ENCODE measurements at places on chromosomes 6 and 20.
A peak's percentile ranks its signal among the peaks of the same experiment; 100 is the strongest.

DNA sequence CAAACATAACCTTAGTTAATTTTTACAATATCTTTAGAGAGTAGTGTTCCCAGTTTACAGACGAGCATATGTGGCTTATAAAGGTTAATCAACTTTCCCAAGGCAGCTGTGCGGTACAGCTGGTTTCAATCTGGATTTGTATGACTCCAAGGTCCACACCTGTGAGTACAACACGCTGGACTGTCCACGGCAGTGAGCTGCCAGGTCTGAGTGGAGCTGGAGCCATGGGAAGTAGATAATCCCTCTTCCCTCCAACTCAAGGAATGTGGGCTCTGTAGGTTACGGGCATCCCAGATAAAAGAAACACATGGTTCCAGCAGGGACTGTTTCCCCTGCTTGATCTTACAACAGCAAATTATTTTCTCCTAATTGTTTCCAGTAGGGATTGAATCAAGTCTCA is 102.2 kb downstream of the SOD2 start:
- DNase-seq, result no peak

- peak; percentile 36 for DNase-seq
These were observed 24.4 kb downstream of the PLCB1 start for GRCh38 chr20:8156235-8157079.

DNA sequence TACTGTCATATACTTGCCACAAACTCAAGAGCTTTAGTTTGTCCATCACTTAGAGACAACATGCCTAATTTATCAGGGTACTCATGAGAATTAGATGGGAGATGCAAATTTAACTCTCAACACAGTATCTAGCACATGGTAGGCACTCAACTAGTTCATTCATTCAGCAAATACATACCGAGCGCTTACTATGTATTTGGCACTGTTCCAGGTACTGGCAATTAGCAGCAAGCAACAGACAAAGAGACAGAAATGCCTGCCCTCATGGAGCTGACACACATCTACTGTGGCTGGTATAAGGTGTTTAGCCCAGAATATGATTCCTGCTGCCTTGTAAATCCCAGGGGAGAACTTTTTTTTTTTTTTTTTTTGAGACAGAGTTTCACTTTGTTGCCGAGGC is 4.8 kb downstream of the MICAL1 start:
- DNase-seq, result no peak

- no peak for DNase-seq
These were observed 12.9 kb upstream of the EFCAB8 start for GRCh38 chr20:32845786-32846185.

DNA sequence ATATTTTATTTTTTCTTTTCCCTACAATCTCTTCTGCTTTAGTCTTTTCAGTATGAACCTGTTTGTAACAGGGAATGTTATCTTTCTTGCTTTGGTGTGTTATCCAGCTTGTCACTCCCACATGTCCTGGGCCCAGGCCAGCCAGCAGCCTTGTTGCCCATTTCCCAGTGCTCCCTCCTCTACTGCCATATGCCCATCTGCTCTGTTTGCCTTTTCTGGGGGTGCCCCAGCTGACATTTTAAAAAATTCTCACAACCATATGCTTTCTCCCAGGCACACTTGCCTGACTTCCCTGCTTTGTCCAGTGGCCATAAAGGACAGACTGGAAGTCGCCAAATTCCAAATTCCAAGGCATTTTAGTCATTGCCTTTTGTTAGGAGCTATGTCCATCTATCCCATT is 23.6 kb upstream of the LMBRD1 start:
- DNase-seq, result no peak

GRCh38 chr6:116286773-116287358 is 7.1 kb upstream of the TSPYL1 start:
- DNase-seq, result peak; percentile 4

DNA sequence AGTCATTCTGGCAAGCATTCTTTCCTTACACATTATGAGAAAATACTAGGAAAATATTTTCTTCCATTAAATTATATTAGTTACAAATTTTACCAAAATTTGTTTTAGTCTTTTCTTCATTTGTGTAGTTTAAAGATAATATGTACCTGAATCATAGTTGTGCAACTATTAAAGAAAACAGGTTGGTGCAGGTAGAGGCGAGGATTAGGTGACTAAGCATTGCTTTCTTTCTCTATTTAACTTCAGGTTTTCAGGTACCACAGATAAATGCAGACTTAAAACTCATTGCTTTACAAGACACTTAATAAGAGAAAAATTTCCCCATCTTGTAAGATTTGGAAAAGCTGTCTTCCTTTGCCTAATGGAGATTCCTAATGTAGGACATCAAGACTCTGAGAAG is 1175.5 kb upstream of the ADGRB3 start:
- DNase-seq, result no peak

DNA sequence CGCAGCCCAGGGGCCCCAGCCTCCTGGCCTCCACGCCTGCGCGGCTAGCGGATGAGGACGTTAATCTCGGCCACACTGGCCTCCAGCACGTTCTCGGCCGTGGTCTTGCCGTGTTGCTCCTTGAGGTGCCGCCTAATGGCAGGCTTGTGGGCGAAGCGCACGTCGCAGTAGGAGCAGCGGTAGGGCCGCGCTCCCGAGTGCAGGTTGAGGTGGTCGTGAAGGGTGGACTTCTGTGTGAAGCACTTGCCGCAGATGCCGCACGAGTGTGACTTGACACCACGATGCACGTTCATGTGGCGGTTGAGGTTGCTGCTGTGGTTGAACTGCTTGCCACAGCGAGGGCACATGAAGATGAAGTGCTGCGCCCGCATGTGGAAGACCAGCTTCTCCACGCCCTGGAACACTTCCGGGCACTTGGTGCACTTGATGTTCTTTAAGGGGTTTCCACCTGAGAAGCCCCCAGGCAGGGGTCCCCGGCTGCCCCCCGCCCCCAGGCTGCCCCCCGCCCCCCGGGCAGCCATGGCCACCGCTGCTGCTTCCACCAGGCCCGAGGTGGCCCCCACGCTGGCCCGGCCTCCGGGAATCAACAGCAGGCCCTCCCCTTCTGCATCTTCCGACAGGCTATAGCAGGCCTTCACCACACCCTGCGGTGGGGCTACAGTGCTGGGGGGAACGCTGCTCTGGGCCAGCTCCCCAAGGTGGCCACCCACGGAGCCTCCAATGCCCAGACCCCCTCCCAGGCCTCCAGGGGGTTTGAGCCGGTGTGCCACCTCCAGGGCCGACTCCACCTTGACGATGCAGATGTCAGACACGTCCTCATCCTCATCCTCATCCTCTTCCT is 1.8 kb downstream of the ZBTB12 start:
- DNase-seq, result no peak

DNA sequence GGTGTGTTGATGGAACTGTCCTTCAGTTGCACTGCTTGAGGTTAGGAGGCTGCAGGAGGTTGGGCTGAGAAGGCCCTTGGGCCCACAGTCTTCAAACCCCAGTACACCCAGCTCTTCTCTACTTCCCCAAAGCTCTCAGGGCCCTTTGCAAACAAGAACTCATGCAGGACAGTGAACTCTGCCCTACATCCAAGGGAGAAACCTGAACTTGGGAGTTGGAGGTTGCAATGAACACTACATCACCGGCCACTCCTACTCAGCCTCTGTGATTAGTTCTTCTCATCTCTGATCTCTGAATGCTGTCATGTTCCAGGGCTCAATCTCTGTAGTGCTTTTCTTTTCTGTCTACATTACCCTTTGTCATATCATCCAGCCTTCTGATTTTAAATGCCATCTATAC is 148.5 kb upstream of the PDE7B start:
- no peak for DNase-seq

- DNase-seq, result peak; percentile 54
These were observed 577 bp downstream of the SASH1 start for GRCh38 chr6:148343047-148343782.

- DNase-seq, result no peak
These were observed 1.1 kb downstream of the ATP5F1E start for GRCh38 chr20:59030911-59031563.

- DNase-seq, result no peak
These were observed 225.3 kb downstream of the KHDC1L start for GRCh38 chr6:72999995-73000394.

GRCh38 chr6:76381612-76382011 is 309.1 kb upstream of the IMPG1 start:
- no peak for DNase-seq

DNA sequence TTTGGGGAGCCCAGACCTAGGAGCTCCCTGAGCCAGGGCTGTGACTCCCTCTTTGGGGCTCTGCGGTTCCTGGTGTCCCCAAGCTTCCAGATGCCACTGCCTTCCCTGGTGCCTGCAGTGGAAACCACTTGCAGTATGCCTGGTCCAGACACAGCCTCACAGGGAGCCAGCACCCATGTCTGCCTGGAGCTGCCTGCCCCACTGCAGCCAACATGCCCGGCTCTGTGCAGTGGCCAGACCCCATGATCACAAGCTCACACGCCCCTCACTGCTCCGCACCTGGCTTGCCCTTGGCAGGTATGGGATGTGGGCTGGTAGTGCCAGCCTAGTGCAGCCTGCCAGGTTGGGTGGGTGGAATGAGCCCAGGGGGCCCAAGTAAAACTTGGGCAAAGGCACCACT is 644.8 kb downstream of the HTR1B start:
- DNase-seq, result no peak

DNA sequence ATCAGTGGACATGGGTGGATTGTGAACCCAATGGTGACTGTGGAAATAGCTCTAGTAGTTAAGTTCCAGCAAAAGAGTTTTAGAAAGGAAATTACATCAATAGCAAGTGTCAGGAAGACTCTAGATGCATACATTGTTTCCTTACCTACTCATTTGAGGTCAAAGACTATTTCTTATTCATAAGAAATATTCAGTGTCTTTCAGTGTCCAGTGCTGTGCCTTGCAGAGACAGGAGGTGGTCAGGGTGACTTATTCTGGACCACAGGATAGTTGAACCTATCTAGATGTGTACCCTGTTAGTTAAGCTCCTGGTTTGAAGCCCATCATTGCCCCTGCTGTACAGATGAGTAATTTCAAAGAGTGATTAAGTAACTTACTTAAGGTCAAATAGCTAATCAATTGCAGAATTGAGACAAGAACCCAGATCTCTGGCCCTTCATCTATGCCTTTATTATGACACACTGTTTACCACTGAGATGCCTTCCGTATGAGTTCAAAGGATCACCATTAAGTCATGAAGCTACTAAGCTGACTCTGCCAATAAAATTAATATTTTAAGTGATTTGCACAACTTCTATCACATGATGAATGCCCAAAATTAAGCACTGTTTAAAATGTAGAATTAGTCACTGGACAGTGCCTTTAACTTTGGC is 136.1 kb downstream of the PDSS2 start:
- peak; percentile 76 for DNase-seq

DNA sequence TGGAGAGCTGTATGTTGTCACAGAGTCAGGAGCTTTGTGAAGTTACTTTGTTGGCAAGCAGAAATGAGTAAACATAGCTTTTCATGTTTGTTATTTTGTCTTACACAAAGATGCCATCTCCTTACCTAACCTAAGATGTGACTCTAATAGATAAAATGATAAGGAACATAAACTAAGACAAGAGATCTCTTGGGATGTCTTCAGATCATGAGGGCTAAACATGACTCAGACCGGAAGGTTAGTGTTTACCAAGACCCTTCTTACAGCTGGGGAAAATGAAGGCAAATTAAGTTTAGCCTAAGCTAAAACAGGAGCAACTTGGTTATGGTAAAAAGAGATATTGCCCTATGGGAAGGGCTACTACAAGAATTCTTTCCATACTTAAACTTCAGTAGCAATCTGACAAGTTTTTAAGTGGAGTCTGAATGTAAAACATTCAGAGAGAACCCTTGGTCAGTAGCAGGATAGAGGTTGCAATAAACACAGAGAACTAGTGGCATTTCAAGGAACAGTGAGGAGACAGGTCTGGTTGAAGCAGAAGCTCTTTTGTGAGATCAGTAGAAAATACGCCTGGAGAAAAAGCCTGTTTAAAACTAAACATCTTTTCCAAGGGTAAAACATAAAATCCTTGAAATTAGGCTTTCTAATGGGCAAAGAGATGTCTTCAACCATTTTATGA is 29.9 kb downstream of the SGK1 start:
- peak; percentile 79 for DNase-seq

GRCh38 chr6:165163519-165163918 is 145.9 kb downstream of the C6orf118 start:
- no peak for DNase-seq

DNA sequence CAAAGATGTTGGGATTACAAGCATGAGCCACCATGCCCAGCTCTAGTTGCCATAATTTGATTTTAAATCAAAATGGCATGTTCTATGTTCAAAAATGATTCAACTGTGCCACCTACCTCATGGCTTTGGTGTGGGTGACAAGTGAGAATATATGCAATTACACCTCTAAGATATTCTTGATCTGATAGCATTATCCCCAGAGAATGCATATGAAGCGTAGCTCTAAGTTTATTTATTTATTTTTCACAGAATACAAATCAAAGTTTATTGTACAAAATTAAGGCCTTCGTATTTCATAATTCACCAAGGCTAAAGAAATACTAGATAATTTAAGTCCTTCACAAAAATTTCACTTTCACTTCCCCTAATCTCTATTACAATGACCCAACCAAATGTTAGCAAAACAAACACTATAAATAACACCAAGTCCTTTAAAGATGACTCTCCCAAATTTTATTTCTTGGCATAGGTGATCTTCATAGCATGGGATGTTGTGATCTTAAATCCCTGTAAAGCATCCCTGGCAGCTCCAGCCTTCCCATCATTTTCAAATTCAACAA is 205.9 kb upstream of the TAB2 start:
- no peak for DNase-seq

DNA sequence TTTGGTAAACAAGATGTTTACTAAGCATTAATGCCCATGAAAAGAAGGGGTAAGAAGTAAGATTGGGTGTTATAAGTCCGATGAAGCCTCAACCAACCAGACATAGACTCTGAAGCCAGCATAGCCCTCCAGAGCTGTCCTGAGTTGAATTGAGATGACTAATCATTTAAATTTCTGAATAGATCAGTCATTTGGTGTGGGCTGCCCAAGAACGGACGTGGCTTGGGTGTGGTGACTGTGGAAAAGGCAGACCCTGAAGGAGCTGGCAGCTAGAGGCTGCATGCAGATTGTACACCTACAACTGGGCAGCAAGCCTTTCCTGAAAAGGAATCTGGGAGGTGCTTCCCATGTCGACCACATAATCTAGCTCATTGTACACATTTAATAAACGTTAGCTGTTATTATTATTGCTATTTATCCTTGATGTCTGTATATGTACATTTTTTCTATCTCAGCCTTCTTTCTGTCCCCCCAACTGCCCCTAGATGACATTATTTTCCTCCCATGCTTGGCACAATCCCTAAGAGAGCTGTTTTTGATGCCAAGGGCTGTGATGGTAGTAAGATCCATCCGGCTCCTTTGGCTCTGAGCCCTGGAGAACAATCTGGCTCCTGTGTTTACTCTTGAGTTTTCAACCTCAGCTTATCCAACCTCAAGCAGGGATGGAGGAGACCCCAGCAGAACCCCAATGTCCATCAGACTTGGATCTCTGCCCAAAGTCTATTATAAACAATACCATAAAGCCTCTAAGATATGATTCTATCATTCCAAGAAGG is 57.6 kb upstream of the JAG1 start:
- peak; percentile 31 for DNase-seq

DNA sequence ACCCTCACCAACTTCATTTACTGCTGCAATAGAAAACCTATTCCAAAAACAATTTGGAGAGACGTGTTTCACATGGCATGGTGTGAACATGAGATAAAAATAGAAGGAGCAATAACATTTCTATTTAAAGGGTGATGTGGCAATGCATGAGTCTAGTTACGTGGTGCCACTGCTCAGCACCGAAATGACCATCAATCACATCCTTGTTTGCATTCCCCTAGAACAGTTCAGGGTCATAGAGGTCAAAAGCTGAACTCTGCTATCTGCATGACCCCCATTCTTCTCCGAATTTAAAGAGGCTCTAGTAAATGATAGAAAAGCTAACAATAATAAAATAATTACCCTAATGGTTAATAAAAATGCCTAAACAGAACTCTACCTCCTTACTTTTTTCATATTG is 29.5 kb downstream of the ROS1 start:
- no peak for DNase-seq
